Stimulated activated naive CD4-positive, alpha-beta T cell treated with Interleukin-2 at 50 U/mL for 16 hours (primary cell): ENCODE measurements at places on chromosomes 11 and 22.

DNA sequence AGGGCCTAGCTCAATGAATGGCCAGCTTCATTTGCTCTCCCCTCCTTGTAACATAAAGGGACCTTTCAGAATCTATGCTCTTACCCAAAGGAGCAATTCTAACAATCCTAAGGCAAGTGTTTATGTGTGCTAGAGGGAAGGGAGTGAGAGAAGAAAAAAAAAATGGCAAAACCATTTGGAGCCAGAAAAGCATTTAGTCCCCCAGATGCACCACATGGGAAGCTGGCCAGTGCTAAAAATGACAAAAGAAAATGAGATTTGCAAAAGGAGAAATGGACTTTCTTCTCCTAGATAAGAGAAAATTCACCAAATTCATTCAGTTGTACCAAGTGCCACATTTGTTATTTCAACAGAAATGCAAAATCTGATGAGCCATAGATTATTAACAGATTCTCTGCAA is 52.8 kb downstream of the SERGEF start:
- DNase-seq = no peak

DNA sequence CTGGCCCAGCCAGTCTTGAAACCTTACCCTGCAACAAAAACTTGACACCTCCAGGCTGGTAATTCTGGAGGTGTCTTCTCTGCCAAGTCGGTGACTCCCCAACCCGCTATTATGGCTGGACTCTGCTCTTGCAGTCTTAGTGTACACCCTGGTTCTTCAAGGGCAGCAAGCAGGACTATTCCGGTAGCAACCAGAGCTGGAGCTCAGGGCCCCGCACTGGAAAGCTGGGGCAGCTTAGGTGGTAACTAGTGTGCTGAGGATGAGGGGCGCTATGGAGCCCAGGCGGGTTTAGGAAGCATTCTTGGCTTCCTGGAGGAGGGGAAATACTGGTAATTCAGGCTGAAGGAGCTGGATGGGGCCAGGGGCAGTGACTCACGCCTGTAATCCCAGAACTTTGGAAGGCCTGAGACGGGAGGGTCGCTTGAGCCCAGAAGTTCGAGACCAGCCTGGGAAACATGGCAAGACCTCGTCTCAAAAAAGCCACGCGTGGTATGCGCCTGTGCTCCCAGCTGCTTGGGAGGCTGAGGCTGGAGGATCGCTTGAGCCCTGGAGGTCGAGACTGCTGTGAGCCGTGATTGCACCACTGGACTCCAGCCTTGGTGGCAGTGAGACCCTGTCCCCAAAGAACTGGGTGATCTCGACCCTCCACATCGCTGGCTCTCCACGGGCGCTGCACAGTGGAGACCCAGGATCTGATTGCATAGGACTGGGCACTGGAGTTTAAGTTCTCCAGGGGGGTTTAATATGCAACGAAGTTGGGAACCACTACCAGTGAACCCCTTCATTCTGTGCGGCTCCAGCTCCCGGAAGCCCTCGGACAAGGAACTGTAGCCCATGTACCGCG is 10.6 kb upstream of the AIFM3 start:
- DNase-seq = no peak

GRCh38 chr11:106233191-106233590 is 155.7 kb downstream of the AASDHPPT start:
- DNase-seq = no peak

- peak; percentile 16 for DNase-seq
Measured at GRCh38 chr11:67372993-67373647, at the start of gene CLCF1. Gene CLCF1, minus strand, starts transcription at chr11:67373598. Its CDS starts 59 bp downstream, at chr11:67373539.

GRCh38 chr11:1743585-1744136 is 6.7 kb downstream of the IFITM10 start:
- no peak for DNase-seq

GRCh38 chr22:26905076-26905475 is 247.7 kb downstream of the MIAT start:
- no peak for DNase-seq

DNA sequence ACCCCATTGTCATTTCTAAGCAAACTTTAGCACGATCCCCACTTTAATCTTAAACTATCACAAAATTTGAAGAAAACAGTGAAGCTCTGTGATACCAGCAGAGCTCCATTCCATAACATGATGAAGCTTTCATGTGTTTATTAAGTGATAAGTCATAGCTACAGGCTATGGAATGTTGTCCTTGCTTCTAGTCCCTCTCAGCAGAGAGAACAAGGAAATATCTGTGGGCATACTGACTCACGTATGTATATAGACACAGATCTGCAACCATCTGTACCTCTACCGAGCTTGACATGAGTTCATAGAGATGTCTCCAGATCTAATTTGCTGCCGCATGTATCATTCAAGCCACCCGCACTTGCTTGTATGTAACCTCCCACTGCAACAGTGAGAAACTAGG is 588.9 kb downstream of the ETS1 start:
- no peak for DNase-seq

DNA sequence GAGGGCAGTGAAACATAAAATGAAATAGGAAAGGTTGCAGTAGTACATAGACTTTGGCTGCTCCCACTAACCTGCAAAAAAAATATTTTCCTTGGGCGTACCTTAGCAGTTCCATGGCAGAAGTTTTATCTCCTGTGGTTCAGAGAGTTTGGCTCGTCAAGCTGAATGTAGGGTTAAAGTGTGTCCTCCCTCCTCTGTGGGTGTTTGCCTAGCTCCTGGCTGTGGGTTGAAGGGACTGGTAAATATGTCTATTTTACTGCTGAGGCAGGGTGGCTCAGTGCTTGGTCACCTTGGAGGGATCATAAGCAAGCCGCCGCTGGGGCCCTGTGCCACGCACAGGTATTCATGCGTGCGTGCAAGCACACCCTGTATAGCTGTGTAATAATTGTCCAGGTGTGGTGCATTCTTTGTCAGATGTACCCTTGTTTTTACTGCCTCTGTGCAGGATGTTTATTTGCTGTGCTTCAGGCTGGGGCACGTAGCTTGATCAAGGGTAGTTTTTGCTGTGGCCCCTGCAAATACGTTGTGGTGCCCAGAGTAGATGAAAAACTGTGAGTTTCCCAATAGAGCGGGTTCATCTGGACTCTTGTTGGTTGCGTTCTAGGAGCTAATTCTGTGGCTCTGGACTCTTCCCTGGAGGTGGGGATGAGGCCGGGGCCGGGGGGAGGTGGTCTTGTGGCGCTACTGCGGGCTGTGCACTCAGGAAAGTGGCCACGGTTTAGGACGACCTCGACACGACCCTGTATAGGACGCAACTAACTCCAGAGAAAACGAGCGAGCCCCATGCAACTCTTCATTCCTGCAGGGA is 732 bp upstream of the SORL1 start:
- peak; percentile 32 for DNase-seq

DNA sequence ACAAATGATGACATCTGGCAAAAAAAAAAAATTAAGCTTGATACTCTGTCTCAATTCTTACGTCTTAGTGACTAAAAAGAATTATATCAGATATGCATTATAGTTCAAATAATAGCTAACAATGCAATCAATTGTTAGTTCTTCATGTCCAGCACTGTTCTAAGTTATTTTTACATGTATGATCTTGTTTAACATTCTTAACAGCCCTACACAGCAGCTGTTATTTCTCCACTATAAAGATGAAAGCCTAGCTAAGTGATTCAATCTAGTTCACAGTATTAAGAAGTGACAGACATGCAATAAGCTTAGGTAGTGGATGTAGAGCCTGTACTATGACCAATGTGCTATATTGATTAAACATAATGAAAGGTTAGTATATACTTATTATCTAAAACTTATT is 4.1 kb downstream of the ZNF214 start:
- DNase-seq = no peak

GRCh38 chr11:130578738-130579368 is 130.4 kb downstream of the ADAMTS15 start:
- no peak for DNase-seq

- DNase-seq = no peak
Measured at GRCh38 chr22:27636716-27637508, 164.6 kb downstream of the MN1 start.

DNA sequence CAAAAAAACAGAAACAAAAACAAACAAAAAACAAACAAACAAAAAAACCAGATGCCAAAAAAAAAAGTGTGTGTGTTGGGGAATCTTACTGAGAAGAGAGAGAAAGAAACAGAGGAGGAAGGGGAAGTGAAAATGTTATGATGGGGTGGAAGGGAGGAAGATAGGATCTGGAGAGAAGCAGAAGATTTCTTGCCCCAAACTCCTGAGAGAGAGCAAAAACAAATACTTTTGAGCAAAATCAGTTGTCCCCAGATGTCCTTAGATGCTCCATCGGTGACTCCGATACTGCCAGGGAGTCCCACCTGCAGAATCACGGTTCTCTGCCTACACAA is 19.9 kb upstream of the GRAMD1B start:
- DNase-seq = no peak

DNA sequence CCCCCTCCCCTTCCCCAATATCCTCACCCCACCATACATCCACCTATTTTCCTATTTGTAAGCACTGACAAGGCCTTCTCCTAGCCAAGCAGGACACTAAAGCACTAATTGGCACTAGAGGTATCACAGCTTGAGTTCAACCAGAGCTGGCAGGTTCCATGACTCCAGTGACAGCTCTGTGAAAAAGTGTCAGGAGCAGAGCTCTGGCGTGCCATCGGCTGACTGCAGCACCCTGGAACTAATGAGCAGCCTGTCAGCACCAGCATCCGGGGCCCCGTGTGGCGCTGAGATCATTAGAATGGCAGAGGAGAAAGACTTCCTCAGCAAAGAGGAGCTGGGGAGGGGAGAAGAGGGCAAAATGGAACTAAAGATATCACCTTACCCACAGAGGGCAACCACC is 847.4 kb downstream of the NTM start:
- no peak for DNase-seq

DNA sequence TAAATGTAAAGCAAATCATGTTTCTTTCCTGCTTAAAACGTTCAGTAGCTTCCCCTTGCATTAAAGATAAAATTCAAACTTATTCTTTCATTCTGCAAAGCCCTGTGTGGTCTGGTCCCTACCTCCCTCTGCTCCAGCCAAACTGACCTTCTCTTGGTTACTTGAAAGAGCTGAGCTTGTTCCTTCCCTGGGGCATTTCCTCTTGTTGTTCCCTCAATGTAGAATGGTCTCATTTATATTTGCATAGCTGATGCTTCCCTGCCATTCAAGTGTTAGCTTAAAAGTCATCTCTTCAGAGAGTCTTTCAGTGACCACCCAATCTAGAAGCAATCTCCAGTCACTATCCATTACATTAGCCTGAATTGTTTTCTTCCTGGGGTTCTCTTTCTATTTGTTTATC is 1618.5 kb upstream of the TENM4 start:
- DNase-seq = no peak

- no peak for DNase-seq
Measured at GRCh38 chr11:130124096-130124495, 35.5 kb upstream of the ST14 start.

DNA sequence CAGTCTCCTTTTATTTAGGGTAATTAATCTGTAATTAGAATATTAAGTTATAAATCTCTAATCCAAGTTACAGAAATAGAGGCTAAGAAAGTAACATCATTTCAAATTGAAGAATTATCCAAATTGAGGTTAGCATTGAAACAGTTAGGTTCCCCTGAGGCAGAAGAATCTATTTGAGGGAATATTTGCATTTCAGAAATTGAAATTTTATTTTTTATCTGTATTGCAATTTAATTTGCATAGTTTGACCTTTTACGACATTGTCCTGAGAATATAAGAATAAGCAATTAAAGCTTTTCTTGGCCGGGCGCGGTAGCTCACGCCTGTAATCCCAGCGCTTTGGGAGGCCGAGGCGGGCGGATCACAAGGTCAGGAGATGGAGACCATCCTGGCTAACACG is 27.6 kb downstream of the DDIAS start:
- DNase-seq = no peak

DNA sequence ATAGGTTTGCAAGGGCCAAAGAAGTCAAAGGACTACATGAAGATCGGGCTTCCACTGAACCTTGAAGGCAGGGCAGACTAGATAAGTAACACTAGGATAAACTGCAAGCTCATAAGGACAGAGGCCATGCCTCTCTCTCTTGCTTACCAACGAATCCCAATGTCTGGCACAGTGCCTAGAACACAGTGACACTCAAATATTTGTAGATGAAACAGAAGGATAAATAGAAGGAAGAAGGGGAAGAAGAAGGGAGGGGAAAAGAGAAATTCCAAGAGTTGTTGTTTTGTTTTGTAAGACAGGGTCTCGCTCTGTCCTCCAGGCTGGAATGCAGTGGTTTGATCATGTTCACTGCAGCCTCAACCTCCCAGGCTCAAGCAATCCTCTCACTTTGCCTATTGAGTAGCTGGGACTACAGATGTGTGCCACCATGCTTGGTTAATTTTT is 26.9 kb downstream of the SIK3 start:
- DNase-seq = no peak

GRCh38 chr11:130146796-130147195 is 12.8 kb upstream of the ST14 start:
- DNase-seq = no peak

DNA sequence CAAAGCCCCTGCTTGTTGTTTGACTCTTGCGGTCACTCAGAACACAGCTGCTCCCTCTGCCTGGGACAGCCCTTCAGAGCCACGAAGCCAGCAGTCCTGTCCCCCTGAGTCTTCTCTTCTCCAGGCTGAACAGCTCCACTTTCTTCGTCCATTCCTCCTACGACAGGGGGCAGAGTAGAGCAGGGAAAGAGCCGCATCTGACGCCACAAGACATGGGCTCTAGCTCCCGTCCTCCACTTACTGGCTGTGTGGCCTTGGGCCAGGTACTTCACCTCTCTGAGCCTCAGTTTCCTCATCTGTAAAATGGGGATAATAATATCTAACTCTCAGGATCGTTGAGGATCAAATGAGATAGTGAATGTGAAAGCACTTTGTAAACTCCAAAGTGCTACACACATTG is 29.9 kb downstream of the CHRDL2 start:
- DNase-seq = no peak

- no peak for DNase-seq
Measured at GRCh38 chr11:65604258-65604657, 8.7 kb upstream of the KCNK7 start.

- no peak for DNase-seq
Measured at GRCh38 chr22:38176170-38176741, 5.4 kb downstream of the PLA2G6 start.
